ENCODE measurements at places on chromosomes 3 and 15. TPM values are rescaled to one million over a fixed set of nuclear protein-coding genes. Genes with fewer than 3 reads are reported as not detected.
A peak's percentile ranks its signal among the peaks of the same experiment; 100 is the strongest.

ATP8B4 gene
- polyA plus RNA-seq, result 0.23 TPM

- H3K4me1 ChIP-seq, result no peaks in the 10 kb centered on the region
- H3K4me3 ChIP-seq, result no peak overlapping the region
- no peaks in the 10 kb centered on the region for H3K27me3 ChIP-seq
- no peak for DNase-seq
- no peak overlapping the region for H3K27ac ChIP-seq
Observed at GRCh38 chr3:48064292-48064829, 48.1 kb upstream of the MAP4 start.

ST8SIA2 gene
- polyA plus RNA-seq, result not detected

KNG1 gene
- polyA plus RNA-seq, result not detected

DNA sequence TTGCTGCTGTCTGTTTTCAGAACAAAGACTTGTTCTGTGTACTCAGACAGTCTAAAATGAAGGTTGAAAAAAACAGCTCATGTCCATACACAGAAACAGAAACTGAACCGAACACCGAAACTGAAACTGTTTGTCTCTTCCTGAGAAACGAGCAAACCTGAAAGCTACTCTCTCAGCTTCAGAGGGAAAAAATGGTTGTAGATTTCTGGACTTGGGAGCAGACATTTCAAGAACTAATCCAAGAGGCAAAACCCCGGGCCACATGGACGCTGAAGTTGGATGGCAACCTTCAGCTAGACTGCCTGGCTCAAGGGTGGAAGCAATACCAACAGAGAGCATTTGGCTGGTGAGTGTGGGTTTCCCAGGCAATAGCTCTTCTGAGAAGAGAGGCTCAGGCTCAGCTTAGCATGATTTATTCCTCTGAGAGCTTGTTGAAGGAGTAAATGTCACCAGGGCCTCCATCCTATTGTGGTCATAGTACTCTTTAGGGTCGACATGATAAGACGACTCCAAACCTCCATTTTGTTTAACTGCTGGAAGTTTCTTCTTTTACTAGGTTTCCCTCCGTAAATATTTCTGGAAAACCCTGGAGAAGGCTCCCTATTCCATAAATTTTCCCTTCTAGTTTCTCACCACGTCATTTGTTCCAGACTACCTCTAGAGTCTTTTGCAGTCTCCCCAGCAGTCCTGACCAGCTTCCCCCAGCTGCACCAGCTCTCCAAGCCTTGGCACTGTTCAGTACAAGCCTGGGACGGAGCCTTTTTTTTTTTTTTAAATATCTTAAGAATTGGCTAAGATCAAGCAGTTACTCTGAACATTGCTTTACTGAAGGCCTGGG is at the start of gene RTP4:
Gene RTP4 (plus strand): TSS at position 135 of the 838 bp plus-strand sequence. CDS start 57 bp downstream, at position 192.
- H3K4me3 ChIP-seq, result peak within 1 kb of the TSS; percentile 73
- peaks cover 13% of the 10 kb centered on the region for H3K36me3 ChIP-seq
- peak; percentile 57 for DNase-seq
- H3K27me3 ChIP-seq, result no peaks in the 10 kb centered on the region
- H3K4me1 ChIP-seq, result peaks cover 22% of the 10 kb centered on the region

PIF1 gene
- 0.25 TPM for polyA plus RNA-seq

DNA sequence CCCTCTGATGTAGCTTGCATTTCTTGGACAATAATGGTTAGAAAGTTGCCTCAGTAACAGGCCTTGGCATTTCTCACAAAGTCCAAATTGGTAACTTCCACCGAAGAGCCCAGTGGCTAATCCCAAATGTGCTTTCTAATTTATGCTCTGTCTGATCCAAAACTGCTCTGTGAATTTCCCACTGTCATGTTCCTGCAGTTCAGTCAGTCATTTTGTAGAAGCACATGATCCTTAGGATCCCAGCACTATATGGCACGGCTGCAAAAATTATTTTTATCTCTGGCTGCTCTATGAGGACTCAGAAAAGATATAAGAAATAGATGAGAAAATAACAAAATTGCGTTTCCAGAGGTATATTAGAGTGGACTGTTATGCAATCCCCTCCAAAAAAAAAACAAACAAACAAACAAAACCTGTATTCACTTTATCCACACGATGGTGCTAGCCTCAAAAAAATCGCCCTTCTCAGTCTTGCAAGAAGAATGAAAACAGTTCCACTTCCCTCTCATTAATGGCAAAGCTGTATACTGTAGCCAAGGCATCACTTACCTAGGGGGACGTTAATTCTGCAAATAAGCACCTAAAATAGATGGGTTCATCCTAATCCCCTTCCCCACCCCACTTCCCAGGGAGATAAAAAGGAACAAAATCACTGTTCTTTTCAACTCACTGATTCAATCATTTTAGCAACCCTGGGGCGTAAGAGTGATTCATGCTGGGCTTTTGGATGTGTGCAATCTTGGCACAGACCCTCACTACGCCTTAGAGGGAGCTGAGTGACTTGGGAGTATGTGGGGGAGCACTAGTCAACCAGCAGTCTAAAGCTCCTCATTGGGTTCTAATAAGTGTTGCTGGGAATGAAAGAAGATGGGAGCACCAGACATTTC is 61.3 kb downstream of the TMCO5A start:
- no peaks in the 10 kb centered on the region for H3K4me1 ChIP-seq
- no peak overlapping the region for H3K27ac ChIP-seq
- H3K27me3 ChIP-seq, result no peaks in the 10 kb centered on the region

- no peaks in the 10 kb centered on the region for H3K4me1 ChIP-seq
- no peaks in the 10 kb centered on the region for H3K36me3 ChIP-seq
- H3K27me3 ChIP-seq, result peaks cover 7% of the 10 kb centered on the region
- DNase-seq, result no peak
- no peak overlapping the region for H3K27ac ChIP-seq
- no peak overlapping the region for H3K4me3 ChIP-seq
Observed at GRCh38 chr3:182633186-182633585, 160.1 kb upstream of the ATP11B start.

GPD1L gene
- polyA plus RNA-seq, result 20.9 TPM

DNA sequence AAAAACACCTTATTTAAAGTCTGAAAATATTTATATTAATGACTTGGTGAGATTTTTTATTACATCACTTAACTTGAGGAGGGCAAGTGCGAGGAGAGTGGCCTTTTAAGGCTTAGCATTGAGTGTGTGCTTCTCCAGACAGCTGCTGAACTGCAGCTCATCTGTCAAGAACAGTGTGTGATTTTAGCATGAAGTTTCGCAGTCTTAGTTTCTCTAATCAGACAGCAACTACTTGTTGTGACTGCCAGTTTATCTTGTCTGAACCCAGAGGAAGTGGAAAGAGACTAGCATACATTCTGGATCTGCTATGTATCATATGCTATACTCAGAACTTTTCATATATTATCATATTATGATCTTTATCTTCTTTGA is 291.7 kb upstream of the ROPN1 start:
- H3K4me1 ChIP-seq, result no peaks in the 10 kb centered on the region
- DNase-seq, result no peak
- H3K27ac ChIP-seq, result no peak overlapping the region
- peaks cover 3% of the 10 kb centered on the region for H3K27me3 ChIP-seq
- H3K36me3 ChIP-seq, result no peaks in the 10 kb centered on the region

PP2D1 gene
- 0.46 TPM for polyA plus RNA-seq

- no peaks in the 10 kb centered on the region for H3K27me3 ChIP-seq
- no peaks in the 10 kb centered on the region for H3K4me1 ChIP-seq
- no peak overlapping the region for H3K4me3 ChIP-seq
- DNase-seq, result no peak
- no peak overlapping the region for H3K27ac ChIP-seq
- H3K36me3 ChIP-seq, result no peaks in the 10 kb centered on the region
Observed at GRCh38 chr3:87062685-87063084, 71.7 kb upstream of the VGLL3 start.

DNA sequence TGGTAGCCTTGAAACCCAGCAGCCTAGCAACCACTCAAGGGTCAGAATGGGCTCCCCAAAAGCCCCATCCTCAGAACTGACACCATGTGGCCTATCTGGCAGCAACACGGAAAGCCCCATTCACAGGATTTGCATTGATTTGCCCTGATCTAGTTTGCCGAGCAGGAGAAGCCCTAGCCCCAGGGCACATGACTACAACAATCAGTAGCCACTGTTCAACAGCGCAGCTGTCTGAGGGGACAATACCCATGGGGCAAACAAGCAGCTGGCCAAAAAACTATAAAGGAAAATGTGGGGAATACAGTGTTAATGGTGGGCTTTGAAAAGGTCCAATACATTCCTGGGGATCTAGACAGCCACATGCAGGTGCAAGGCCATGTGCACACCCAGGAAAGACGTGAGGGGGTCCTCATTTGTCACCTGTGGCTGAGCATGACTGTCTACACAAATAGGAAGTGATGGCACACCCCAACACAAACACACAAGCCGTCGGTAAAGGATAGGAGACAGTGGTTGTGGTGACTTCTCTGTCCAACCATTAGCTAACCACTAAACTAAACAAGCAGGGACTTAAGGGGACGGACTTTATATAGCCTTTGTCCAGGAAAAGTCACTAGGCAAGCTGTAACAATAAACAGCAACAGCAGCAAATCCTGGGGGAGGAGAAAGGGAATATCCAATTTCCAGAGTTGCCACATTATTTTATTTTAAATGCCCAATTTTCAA is 113.7 kb downstream of the LRIG1 start:
- H3K27ac ChIP-seq, result no peak overlapping the region
- H3K4me3 ChIP-seq, result no peak overlapping the region
- peaks cover 45% of the 10 kb centered on the region for H3K36me3 ChIP-seq
- no peaks in the 10 kb centered on the region for H3K27me3 ChIP-seq

C3orf22 gene
- polyA plus RNA-seq, result not detected

DNA sequence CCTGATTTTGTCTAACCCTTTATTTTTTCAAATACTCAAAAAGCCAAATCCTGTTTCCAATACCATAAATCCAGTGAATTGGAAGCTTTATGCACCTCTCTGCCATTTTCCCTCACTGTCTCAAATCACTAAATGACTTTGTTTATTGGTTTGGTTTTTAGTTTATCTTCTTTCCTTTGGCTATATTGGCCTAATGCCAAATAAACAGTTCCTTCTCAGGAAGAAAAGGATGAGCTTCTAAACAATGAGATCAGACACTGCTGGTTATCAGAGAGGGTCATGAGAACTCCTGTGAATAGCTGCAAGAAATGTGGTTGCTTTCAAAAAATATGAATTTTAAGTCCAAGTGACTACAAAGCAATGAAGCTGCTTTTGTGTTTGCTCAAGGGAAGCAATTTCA is 359.9 kb downstream of the MECOM start:
- no peaks in the 10 kb centered on the region for H3K27me3 ChIP-seq
- H3K27ac ChIP-seq, result no peak overlapping the region

FOXB1 gene
- polyA plus RNA-seq, result 0.10 TPM

DNA sequence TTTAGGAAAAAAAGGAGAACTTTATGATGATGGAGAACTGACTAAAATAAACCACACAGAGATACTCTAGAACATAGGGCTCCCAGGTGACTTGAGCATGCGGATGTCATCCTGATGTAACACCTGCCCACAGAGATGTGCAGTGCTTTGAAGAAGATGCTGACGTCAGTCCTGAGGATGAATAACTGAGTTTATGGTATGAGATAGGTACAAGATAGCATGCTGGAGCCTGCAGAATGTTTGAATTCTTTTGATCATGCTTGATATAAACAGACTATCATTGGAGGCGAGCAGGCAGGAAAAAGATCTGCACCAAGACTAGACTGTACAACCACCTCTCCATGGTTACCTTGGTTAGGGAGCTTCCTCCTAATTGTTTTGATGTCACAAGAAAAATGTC is 12.4 kb downstream of the CCR4 start:
- no peak overlapping the region for H3K4me3 ChIP-seq
- H3K27me3 ChIP-seq, result no peaks in the 10 kb centered on the region
- DNase-seq, result peak; percentile 22
- no peak overlapping the region for H3K27ac ChIP-seq

DNA sequence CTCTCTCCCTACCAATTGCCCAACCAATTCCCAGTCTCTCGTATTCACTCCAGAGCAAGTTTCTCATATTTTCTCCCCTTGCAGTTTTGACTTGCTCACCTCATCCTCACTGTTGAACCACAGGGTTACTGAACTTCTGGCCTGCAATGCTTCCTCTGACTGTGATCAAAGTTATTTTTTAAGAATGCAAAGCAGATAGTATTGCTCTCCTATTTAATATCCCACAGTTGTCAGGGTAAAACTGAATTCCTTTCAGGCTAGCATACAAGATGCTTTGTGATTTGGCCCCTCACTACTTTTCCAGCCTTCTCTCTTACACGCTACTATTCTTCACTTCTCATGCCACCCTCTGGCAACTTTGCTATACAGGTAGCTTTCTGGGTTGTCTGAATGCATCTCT is 80.9 kb downstream of the LRRFIP2 start:
- H3K4me3 ChIP-seq, result no peak overlapping the region
- H3K4me1 ChIP-seq, result no peaks in the 10 kb centered on the region
- H3K27ac ChIP-seq, result no peak overlapping the region
- no peak for DNase-seq
- H3K27me3 ChIP-seq, result no peaks in the 10 kb centered on the region

GRCh38 chr15:47908950-47909670 is 191.8 kb downstream of the SEMA6D start:
- no peak overlapping the region for H3K4me3 ChIP-seq
- no peaks in the 10 kb centered on the region for H3K4me1 ChIP-seq
- H3K27ac ChIP-seq, result no peak overlapping the region
- no peaks in the 10 kb centered on the region for H3K36me3 ChIP-seq

DNA sequence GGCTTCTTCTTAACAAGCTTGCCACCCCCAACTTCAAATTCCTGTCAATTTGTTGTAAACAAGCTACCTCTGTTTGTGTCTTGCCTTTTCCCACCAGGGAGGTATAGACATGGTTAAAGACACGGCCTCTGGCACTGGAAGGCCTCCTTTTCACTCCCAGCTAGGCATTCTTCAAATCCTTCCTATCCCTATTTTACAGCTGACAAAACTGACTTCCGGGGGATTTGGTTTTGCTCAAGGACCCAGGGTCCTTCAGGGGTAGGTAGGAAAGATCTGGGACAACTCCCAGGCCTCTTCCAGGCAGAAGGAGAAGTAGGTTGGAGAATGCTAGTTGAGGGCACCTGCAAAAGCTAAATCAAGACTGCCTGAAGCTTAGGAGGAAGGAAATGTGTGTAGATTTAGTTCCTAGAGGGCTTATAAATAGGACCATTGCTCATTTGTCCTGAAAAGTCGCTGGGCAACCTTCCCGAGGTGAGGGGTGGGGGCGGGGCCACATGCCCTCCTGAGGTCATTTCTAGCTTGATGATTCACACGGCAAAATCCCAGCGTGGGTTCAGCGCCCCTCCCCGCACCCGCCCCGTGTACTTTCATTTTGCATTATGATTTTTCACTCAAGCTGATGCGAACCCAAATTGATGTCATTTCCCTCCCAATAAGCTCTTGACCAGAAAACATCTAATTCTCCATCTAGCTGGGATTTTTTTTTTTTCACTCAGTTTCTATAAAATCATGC is 365.5 kb downstream of the SHQ1 start:
- no peaks in the 10 kb centered on the region for H3K27me3 ChIP-seq
- H3K4me3 ChIP-seq, result peak overlapping the region; percentile 62
- DNase-seq, result peak; percentile 59
- no peak overlapping the region for H3K27ac ChIP-seq
- peaks cover 10% of the 10 kb centered on the region for H3K4me1 ChIP-seq

DNA sequence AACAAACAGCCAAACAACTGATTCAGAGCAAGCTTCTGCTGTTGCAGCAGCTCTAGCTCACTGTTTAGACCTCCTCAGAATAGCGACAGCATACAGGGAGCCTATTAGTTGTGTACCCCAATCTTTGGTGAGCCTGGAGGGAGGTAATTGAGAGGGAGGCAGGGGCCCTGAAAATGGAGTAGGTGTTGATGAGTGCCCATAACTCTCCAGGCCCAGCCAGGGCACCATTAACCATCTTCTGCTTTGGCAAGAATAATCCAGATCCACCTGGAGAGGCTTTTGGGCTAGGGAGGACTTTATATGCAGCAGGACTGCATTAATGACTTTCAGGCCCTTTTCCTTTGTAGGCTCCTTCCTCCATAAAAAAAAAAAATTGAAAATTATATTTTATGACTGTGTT is 20.9 kb downstream of the PLCL2 start:
- DNase-seq, result no peak
- no peaks in the 10 kb centered on the region for H3K27me3 ChIP-seq
- no peak overlapping the region for H3K4me3 ChIP-seq
- no peaks in the 10 kb centered on the region for H3K36me3 ChIP-seq
- H3K4me1 ChIP-seq, result peaks cover 93% of the 10 kb centered on the region

Data from CD8-positive, alpha-beta memory T cell (primary cell).